H7 (cell line): ENCODE measurements at places on chromosomes 1 and 21. TPM values are rescaled to one million over a fixed set of nuclear protein-coding genes. Genes with fewer than 3 reads are reported as not detected.

ADGRL4 gene
- 0.07 TPM in 1 of 2 replicates, not detected in the other for total RNA-seq

DNA sequence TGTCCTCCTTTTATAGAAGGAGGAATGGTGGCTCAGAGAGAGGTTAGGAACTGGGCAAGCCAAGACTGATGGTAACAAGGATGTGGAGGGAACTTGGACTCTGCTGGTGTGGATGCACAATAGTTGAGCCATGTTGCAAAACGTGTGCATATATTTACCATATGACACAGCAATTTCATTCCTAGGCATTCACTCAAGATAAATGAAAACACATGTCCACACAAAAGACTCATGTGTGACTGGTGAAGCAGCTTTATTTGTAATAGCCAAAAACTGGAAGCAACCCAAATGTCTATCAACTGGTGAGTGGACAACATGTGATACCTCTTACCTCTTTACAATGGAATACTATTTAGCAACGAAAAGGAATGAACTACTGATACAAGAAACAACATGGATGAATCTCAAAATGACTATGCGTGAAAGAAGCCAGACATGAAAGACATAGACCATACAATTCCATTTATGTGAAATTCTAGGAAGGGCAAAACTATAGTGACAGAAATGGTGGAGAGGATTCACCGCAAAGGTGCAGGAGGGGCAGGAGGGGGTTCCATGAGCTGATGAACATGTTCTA lies 36.2 kb downstream of the CAMK2N1 start:
- no peak for DNase-seq

SLAMF8 gene
- total RNA-seq = not detected in 2 replicates

DNA sequence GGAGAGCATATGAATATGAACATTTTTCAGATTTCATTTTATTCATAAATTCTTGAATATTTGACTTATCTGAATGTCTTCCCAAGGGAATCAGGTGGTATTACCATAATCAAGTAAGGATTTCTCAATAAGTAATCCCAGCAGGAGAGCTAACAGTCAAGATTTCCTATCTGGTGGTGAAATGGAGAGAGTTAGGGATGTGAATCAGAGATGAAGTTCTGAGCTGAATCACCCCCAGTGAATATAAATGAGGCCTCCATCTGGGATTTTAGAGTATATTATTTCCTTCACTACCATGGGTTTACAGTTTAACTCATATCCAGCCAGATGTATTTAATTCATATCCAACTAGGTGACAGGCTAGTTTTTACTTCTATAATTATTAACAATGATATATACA lies 61.5 kb upstream of the RGS2 start:
- DNase-seq = no peak

CFAP45 gene
- total RNA-seq = 0.17 and 1.6 TPM in 2 replicates
